ENCODE measurements at places on chromosomes 7 and 10.

DNA sequence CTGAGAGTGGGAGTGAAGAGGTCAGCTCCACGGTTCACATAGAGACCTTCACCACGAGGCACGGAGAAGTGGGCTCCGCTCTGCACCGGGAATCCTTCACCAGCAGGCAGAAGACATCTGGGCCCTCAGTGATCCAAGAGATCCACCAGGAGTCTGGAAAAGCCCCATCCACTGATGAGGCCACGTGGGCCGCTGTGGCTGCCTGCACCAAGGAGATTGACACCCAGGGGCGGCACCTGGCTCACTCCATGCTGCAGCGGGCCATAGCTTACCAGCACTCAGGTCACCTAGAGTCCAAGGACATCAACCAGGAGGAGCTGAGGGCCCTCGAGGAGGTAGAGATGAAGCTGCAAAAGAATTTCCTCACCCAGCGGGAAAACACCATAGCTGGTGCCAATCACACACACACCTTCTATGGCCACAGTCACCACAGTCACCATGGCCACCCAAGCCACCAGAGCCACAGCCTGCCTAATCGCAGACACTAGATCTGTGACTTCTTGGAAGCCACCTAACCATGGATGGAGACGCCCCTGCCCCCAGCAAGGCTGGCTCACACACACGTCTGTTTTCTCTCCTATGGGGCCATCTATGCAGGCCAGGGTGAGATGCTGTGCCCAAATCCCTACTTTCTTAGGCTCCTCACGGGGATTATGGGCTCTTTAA lies 694 bp downstream of the C10orf62 start:
- no peak for DNase-seq

DNA sequence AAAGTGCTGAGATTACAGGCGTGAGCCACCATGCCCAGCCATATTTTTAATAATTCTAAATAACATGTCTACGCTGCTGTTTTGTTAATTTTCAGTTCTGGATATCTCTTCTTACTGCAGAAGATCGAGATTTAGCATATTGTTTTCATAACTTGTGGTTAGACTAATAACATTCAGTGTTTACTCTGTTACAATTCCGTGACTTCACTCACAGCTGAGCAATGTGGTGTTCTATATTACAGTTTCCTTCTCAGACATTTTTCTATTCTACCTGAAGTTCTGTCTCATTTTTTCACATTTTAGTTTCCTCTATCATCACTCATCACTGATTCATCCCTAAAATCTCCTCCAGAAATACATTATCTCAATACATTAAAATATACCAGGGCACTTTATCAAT lies 10.9 kb downstream of the RNF32 start:
- DNase-seq = no peak

GRCh38 chr7:55641811-55642210 lies 69.5 kb upstream of the VOPP1 start:
- DNase-seq = no peak

DNA sequence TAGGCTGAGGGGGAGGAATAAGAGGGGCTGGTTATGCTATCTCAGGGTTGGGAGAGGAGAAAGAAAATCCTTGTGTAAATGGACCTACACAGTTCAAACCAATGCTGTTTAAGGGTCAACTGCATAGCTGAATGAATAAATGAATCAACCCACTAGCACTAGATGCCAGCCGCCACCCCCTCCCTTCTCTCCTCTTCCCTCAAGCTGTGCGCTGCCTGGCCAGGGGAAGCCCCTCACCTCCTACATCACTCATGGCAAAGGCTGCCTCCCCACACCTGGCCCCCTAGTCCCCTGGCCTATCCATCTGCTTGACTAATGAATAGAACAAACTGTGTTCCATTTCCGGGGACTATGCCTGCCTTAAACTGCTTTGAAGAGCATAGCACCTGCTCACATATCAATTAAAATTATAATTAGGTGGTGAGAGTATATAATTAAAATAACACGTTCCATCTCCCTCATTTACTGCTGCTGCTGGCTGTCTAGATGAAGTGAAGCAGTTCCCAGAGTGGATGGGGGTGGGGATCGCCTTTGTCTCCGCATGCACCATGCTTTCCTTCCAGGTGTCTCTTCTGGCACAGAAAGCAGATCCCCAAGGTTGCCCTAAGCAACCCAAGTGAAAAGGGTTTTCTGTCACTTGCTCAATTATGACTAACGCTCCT lies 32.6 kb downstream of the GRID1 start:
- DNase-seq = no peak

DNA sequence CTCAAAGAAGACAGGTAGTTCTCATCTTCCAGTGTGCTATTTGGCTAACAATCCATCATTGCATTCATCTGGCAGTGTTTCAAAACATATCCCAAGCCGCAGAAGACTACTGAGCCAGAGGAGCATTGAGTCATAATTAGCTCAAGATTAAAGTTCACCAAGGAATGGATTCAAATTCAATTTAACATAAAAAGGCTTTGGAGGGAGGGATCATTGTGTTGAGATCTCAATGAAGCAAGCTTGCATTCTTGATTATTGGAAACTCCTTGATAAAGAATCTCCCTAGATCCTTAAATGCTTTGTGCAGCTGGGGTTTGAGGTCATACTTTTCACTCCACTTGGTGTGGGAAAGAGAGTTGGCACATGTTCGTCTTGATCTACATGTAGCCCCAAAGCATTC lies 142.8 kb upstream of the SEMA3A start:
- DNase-seq = no peak

- no peak for DNase-seq
Measured at GRCh38 chr7:65219623-65220022, 154.0 kb upstream of the ZNF92 start.

- no peak for DNase-seq
Measured at GRCh38 chr10:129677377-129677927, 210.4 kb downstream of the MGMT start.

GRCh38 chr7:87876869-87877234 lies 559 bp downstream of the DBF4 start:
- no peak for DNase-seq

DNA sequence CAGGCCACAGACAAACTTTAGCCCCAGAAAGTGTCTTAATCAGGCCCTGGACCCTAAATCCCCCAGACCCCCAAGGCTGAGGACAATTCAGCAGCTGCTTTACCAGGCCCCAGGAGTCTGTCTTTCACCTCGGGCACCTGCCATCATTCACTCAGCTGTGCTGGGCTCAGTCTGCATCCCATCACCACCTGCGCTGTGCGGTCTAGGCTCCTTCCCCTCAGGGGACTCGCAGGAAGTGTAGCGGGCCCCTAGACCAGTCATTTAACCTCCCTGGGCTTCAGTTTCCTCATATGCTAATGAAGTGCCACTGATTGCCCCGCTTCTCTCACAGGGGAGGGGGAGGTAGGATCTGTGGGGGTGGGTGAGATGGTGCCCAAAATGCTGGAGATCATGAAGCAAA lies 76.4 kb upstream of the ZMIZ1 start:
- DNase-seq = no peak

- DNase-seq = no peak
Measured at GRCh38 chr7:75723444-75723843, 15.3 kb downstream of the HIP1 start.

GRCh38 chr10:76950354-76950753 lies 687.3 kb downstream of the KCNMA1 start:
- DNase-seq = no peak

GRCh38 chr7:82194016-82194643 lies 249.4 kb downstream of the CACNA2D1 start:
- no peak for DNase-seq

GRCh38 chr7:45186261-45186813 lies 28.7 kb downstream of the RAMP3 start:
- DNase-seq = peak; percentile 28

- no peak for DNase-seq
Measured at GRCh38 chr7:15104411-15105092, 202.0 kb upstream of the DGKB start.
